NCI-H187 (cell line): ENCODE measurements at places on chromosomes 7 and 10.

- no peak for DNase-seq
These were observed 28.8 kb upstream of the OPALIN start for GRCh38 chr10:96387601-96388000.

DNA sequence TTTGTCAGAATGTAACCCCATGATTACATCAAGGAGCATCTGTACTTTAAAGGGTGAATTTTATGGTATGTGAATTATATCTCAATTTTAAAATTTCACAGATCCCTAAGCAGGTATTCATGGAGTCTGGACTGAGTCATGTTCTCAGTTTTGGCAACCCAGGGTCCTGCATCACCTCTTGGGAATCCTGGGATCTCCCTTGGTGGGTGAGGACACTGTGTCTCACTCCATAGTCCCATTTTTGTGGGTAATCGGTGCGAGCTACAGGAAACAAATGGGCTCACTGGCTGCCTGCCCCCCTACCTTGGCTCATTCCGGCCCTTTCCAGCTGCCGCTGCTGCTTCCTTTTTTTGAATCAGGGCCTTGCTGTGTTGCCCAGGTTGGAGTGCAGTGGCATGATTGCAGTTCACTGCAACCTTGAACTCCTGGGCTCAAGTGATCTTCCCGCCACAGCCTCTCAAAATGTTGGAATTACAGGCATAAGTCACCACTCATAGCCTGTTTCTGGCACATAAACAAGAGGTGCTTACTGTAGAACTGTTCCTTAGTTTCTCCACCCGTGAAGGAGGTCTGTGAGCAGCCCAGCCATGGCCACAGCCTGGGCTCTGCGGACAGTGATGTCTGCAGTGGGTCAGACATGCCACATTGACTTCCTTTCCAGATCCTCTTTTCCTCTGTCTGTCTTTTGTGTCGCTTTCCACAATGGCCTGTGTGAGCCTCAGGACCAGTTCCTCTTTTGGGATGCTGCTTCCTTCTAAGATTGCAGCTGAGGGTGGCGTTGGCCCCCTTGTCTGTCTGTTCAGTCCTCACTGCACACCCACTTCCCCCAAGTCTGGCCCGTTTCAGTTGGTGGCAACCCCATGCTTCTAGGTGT lies 14.5 kb downstream of the PALD1 start:
- DNase-seq: no peak

GRCh38 chr7:107594961-107595737 lies 15.1 kb downstream of the BCAP29 start:
- no peak for DNase-seq

DNA sequence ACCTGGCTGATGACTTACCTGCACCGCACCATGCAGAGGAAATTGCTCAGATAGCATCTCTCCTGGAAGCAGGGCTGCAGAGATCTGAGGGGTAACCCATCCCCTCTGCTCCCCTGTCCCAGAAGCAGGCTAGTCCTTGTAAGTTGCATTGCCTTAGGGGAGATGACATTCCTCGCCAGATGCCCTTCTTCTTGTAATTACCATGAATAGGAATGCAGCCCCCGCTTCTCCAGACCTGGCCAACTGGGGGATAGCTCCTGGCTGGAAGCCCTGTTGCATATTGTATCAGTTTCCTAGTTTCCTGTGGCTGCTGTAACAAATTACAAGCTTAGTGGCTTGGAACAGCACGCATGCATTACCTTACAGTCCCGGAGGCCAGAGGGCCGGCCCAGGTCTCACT lies 47.5 kb upstream of the EN2 start:
- DNase-seq: no peak

DNA sequence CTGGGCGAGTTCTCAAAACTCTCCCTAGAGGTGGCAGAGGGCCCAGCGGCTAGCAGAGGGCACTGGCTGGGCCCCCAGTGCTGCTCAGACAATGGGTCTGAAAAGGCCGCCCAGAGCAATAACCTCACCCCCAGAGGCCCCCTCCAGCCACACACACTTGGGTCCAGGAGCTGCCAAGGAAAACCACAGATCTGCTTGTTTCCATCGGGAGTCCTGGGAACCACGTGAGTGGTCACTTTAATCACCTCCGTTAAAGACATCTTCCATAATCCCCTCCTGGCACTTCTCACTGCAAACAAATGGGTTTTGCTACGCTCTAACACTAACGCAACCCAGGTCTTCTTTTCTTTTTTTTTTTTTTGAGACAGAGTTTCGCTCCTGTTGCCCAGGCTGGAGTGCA lies 30.0 kb downstream of the NUDT1 start:
- no peak for DNase-seq

- no peak for DNase-seq
These were observed 102.2 kb downstream of the AHCYL2 start for GRCh38 chr7:129327076-129327475.

DNA sequence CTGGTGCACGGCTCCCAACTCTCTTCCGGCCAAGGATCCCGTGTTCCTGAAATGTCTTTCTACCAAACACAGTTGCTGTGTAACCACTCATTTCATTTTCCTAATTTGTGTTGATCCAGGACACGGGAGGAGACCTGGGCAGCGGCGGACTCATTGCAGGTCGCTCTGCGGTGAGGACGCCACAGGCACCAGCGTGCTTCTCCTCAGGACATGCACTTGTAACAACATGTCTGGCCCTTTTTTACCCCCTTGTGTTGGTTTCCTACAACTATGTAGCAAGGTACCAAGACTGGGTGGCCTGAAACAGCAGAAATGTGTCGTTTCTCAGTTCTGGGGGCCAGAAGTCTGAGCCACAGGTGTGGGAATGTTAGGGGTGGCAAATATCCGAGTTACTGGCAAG lies 18.2 kb downstream of the CALML5 start:
- no peak for DNase-seq

DNA sequence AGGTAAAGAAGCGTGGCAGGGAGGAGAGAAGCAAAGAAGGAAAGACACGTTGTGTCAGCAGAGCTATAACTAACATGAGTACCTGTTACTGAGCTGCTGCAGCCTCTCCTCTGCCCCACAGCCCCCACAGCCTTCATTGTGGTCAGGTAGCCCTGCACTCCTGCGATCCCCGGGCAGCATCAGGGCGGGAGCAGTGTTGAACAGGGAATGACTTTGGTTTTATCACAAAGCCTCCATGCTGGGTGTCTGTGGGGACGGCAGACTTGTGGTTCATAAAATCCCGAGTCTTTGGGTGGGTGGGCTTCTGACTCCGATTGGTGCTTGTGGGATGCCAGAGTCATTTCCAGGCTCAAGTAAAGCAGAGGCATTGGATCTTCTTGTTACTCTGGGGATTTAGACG lies 14.8 kb upstream of the PRKAG2 start:
- DNase-seq: no peak

DNA sequence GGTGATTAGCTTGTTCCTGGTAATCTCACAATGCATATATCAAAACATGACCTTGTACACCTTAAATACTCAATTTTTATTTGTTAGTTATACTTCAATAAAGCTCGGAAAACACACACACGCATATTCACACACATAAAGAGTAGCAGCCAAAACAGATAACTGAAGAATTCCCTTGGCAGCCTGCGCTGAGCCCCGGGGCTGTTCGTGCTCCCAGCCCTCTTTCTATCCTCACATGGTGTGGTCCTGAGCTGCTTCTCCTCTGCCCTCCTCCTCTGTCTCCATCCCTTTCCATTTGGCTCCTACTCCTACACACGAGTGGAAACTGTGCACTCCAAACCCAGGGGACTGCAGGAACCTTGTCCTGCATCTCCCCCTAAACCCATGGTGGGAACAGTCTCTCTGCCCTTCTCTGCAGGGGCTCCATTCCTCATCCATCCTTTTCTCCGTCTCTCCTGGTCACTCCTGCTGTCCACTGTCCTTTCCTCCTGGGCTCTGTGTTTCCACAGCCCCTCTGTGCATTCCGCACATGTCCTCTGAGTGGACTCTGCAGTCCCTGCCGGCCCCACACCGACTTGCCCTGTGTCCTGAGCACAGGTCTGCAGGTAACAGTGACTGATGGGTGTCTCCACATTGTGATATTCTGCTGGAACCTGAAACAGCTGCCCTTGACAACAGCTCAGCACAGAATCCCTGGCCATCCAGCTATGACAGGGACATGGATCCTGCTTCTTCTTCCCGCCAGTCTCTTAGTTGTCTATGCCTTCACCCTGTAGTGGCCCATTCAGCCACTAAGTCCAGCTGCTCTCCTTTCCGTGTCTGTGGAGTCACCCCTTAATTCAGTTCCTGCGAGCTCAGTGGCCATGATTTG lies 216.8 kb upstream of the ZNF32 start:
- no peak for DNase-seq

- DNase-seq: no peak
These were observed 79.2 kb downstream of the CCNY start for GRCh38 chr10:35415505-35415904.
